ENCODE measurements at places on chromosomes 2 and 18.

DNA sequence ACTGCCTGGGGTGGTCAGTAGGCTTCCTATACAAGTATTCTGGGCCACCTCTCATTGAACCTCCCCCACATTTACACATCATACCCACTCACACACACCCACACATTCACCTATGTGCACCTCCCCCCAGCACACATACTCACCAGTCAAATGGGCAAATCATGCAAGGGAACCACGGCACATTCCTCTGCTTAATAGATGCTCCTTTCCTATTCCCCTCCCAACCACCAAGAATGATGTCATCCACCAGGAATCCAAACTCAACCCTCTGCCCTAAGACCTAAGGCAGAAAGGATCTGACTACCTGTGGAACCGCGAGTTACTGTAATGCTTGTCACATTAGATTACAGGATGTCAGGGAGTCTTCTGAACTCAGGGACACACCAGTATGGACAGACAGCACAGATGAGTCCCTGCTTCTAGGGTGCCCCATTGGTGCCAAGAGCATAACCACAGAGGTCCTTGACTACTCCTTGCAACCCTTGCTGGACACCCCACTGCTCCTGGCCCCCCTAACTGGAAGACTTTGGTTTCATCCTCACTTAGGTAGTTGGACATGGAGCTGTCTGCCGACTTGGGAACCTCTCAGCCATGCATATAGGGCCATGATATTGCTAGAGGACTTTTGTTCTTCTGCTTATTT, 21.5 kb upstream of the CAB39 start:
- DNase-seq, result peak; percentile 70

GRCh38 chr18:2237706-2238105, 333.6 kb downstream of the METTL4 start:
- DNase-seq, result no peak

- no peak for DNase-seq
These were observed 68.4 kb upstream of the MSH2 start for GRCh38 chr2:47334356-47335136.

- DNase-seq, result no peak
These were observed 135.6 kb upstream of the UNC80 start for GRCh38 chr2:209636076-209636475.

DNA sequence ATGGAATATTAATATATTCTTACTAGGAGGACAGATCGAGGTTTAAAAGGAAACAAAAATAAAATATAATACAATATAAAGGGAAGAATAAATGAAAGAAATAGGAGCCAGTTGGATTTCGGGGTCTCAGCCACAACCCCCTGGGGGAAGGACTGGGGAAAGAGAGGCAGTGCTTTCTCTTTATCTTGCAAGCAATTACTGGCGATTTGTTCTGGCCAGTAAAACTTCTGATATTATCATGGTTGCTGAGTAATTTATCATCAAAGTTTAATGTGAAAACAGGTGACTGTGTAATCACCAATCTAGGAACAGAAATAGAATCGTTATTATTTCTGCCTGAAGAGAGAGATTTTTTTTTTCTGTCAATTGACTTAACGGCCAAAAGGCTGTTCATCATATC, 917.7 kb upstream of the CELF4 start:
- no peak for DNase-seq

DNA sequence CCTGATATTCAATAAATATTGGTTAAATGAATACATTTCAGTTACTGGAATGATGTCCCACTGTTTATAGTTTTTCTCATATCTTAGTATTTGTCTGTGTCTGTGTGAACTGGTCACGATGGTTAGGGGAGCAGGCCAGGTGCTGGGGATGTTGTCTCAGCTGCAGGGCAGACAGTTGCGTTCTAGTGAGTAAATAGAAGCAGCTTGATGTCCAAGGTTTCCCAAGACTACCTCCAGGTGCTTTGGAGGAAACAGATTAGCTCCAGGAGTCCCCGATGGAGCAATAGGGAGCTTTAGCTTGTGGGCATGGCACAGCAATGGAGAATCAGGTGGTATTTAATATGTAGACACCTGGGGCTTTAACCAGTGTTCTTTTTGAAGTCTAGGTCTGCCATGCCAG, 75.5 kb downstream of the GULP1 start:
- no peak for DNase-seq

DNA sequence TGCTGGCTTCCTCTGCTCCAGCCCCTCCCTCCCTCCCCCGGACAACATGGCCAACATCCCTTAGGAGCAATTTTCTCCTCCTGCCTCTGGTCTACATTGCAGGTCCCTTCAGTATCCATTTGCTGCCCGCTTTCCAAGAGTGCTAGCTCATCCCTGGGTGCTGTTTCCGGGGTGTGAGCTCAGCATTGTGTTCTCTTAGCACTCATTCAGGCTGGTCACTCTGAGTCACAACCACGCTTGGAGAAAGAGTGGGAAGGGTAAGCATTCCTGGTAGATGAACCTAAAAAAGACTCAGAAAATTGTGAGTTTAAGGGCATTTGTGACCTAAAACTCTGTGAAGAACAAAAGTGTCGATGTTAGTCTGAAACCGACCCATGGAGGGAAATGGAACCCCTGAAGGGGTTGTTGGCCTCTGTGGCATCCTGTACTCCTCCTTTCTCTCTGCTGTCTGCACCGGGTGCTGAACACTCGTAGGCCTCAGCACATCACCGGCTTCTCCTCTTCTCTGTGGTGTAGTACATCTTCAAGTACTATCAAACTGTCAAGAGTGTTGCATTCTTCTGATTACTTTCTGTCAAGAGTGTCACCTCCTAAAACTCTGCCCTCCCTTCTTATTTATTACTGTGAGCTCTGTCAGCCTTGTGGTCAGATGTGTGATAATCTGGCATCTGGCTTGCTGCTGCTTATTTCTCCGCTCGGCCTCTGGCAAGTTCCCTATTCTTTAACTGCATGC, 73.0 kb downstream of the CTNNA2 start:
- peak; percentile 54 for DNase-seq

DNA sequence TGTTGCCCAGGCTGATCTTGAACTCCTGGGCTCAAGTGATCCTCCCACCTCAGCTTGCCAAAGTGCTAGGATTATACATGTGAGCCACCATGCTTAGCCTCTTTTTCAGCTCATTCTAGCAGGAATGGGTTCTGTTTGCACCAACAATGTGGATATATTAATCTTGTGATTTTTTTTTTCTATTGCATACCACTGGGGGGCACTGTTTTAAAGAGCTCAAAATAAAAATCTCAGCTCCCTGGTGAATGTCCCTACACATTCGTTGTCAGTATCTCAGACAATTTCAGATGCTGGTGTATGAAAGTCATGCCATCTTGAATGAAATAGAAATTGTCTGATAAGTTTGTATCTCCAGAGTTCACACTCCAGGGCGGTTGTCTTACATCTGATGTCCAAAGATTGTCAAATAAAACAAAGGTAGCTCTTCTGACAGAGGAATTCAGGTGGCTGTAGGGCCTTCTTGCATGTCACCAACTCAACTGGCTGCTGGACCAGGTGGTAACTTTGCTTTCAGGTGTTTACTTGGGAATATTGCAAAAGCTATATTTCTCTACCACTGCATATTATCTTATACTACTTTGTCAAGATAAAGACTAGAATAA, 3.1 kb upstream of the MATN3 start:
- peak; percentile 44 for DNase-seq

DNA sequence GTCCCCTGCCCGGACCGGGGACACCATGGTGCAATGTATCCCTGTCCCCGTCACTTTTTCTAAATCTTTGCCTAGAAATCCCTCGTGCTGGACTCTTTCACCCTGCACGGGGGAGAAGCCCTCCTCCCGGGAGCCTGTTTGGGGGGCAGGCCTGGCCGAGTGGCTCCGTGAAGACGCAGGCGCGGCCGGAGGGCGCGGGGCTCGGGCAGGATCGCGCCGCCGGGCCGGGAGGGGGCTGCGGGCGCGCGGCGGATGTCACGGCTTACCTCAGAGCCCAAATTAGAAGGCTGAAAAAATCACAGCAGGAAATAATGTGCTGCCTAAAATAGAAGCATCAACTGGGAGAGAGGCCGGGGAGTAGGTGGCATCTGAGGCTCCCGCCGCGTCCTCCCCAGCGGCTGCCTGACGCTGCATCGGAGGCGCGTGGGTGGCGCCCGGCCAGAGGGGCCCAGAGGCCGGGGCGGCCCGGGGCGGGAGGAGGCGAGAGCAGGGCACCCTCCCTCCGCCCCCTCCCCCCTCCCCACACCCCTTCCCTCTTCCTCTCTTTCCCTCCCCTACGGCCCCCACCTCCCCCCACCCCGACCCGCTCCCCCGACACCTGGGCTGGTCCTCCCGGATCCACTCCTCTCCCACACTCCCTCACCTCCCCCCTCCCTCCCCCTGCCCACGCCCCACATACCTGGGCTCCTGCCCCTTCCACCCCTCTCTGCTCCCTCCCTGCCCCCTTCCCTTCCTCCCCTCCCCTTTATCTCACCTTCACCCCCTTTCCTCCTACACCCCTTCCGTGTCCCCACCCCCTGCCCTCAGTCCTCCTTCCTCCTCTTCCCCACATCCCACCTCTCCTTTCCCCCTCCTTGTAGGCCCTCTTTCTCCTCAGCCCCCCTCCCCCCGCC, 51.9 kb downstream of the SLC4A1AP start:
- no peak for DNase-seq

DNA sequence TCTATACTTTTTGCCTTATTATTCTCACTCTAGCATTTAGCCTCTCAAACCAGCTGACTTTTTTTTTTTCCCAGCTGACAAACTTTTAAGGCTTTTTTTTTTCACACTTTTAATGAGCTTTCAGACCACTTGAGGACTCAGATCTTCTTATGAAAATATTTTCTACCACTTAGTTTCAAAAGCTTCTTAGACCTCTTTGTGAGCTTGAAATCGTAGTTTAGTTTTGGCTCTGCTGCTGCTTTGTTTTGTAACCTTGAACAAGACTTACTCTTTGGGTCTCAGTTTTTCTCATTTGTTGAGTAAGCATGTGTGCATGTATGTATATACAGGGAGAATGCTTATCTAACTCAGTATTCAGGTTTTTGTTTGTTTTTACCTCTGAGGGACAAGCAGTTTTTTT, 3.5 kb downstream of the NBEAL1 start:
- no peak for DNase-seq

- no peak for DNase-seq
These were observed 208.4 kb downstream of the MYCN start for GRCh38 chr2:16148632-16149348.

- DNase-seq, result no peak
These were observed 178.0 kb downstream of the HDAC4 start for GRCh38 chr2:239222706-239223309.
